T follicular helper cell (primary cell): ENCODE measurements at places on chromosomes 2 and 18.

DNA sequence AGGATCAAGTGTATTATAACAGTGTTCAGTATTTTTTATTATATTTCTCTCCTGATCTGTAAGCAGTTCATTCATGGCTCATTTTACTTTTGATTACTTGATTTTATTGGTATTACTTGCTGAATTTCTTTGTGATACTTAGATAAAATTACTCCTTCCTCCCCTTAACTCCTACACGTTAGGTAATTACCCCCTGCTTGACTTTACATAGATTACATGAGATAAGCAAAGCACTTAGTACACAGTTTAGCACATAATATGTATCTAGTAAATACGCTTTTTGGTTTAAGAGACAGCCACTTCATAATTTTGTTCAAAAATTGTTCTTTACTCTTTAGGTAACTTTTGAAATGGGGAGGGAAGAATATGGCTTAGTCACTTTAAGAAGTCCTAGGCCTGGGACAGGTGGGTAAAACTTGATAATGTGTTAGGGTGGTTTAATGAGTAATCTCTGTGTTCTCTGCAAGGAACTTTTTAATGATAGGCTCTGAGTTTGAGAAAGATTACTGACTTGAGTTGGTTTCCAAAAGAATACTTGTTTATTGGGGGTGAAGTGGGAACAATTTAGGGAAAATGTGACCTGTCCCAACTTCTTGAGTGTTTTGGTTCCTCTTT is 80.9 kb downstream of the NCOA1 start:
- DNase-seq = no peak

DNA sequence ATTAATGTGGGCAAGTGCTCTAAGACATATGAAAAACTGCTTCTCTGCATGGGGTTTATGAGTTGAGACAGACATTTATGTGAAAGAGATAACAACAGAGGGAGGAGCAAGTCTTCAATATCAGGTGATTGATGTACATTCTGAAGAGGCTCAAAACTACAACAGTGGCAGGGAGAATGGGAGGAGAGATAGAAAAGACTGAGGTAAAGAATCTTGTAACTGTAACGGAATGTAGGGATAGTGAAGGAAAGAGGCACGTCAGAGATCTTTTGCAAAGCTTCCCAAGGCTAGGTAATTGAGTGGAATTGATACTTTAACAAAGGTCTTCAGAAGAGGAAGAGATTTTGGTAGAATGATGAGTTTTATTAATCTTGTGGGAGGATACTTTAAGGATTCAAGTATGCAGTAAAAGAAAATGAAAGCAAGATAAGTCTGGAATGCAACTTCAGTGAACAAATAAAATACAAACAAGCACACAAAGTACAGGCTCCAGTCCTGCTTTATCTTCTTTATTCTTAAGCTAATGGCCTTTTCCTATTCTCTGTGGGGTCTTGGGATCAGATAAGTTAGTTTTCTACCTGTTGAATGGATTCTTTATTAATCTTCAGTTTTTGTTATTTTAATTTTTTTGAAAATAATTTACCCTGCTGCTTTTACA is 15.0 kb downstream of the SMAD4 start:
- DNase-seq = no peak

- DNase-seq = no peak
These were observed 27.2 kb downstream of the ASXL3 start for GRCh38 chr18:33605250-33605649.

DNA sequence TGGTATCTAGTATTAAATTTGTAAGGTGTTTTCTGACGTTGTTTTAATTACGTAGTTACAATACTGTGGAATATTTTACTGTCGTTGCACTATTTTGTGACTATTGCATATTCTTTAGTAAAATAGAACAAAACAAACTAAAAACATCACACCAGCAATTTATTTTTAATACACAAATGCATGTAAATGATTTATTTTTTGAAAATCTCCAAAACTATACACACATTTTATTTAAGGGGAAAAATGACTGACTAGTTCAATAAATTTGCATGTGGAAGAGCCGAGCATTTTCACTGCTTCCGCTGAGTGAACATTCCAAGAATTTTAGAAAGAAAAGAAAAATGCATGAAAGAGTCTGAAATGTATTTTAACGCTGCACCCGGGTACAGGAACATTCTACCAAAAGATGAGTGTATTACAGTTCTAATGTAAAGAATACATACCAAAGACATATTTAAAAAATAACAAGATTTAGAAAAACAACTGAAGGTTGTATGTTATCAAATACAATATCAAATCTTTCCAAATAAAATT is 257.7 kb downstream of the MEIS1 start:
- no peak for DNase-seq

DNA sequence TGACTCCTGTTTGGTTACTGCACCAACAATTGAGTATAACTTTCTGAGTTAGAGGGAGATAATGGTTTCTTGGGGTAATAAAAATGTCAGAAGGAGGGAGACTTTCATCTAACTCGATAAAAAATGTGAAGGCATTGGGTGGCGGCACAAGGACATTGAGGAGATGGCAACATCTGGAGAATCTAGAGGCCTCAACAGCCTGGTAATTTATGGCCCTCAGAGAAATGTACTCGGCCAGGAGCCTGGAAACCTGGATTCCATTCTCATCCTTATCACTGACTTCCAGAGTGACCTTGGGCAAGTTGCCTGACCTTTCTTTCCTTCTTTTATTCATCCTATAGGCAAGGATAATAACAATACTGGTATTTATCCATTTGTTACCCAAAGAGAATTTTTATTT is 173.5 kb upstream of the MEX3C start:
- no peak for DNase-seq
